Stimulated activated CD4-positive, alpha-beta T cell treated with anti-CD3 and anti-CD28 coated beads, Interleukin-4, amount 100 ng/mL, for 4 hours (primary cell): ENCODE measurements at places on chromosomes 11 and 22.

GRCh38 chr11:121494355-121495099, 41.8 kb upstream of the SORL1-AS1 start:
- peak; percentile 68 for DNase-seq

DNA sequence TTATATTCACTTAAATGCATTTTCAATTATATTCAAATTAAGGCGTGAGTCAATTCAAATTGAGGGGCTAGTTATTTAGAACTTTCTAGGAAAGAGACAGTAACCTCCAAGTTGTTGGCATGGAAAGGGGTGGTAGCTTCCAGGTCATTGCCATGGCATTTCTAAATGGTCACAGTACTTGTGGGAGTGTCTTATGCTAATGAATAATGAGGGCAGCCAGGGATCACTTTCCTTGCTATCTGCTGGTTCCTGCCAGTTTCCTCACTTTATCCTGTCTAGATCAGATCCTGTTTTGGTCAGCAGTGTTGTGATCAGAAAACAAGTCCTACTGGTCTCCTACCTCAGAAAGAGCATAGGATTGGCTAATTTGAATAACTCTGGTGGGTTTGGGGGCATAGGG, 21.8 kb upstream of the RNASEH2C start:
- DNase-seq = no peak

GRCh38 chr22:30185129-30185528, 61.4 kb downstream of the LIF start:
- DNase-seq = no peak

DNA sequence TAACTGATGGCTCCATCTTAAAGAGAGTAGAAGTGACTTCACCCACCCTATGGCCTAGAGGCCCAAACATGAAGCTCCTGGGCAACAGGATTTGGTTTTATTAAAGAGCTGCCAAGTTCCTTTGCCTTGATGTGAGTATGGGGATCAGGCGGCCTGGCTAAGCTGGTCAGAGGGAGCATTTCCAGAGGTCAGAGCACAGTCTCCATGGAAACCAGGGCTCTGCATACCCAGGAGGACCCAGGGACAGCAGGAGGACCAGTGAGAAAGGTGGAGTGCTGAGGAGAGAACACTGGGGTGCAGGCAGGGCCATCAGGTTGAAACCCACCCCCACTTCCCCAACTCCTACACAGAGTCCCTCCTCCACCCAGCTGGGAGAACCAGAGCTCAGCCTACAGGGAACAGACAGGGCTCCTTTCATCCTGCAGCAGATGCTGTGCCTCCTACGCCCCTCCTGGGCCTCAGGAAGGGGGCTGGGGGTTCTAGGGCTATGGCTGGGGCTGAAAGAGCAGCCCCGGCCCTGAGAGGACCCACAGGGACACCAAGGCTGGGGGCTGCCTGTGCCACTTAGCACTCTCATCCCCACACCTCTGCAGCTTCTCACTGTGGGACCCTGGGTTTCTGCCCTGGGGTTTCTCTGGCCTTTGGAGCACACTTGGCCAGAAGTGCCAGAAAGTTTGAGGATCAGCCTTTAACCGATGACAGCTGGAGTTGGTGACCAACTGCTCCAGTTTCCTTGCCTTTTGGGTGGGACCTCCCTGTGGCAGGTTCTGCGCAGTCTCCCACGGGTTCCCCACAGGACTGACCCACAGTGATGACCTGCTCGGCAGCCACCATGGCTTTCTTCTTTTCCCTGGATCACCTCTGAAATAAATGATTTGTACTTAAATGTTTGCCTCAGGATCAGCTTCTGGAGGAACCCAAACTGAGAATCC, 13.8 kb upstream of the P2RY6 start:
- no peak for DNase-seq

GRCh38 chr11:83691451-83691950, 405.3 kb upstream of the CCDC90B start:
- DNase-seq = no peak

GRCh38 chr11:19493446-19494213, 219.0 kb upstream of the NAV2 start:
- DNase-seq = no peak

GRCh38 chr11:61814247-61814957, 2.4 kb downstream of the FADS1 start:
- DNase-seq = no peak

DNA sequence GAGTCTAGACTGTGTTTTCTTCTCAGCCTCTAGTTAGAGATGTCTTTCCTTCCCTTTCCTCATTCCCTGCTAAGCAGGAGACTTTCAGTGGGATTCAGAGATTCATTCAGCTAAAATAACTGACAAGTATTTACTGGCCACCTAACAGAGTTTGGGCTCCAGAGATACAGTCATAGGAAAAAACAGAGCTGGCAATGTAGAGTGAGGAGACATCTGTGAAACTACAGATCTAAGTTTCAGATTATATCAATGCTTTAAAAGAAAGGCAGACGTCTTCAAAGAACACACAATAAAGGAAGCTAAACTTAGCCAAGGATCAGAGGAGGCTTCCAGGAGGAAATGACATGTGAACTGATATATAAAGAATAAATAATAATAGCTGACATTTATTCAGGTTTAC, 355.6 kb upstream of the DDI1 start:
- no peak for DNase-seq

GRCh38 chr11:64489831-64490441, 101.1 kb upstream of the SLC22A12 start:
- DNase-seq = peak; percentile 24

GRCh38 chr22:44179989-44180705, 578 bp upstream of the PARVG start:
- no peak for DNase-seq

- no peak for DNase-seq
Observed at GRCh38 chr22:18976197-18976751, 40.2 kb upstream of the PRODH start.

GRCh38 chr11:134939031-134939430, 527.0 kb upstream of the B3GAT1 start:
- no peak for DNase-seq

- no peak for DNase-seq
Observed at GRCh38 chr11:111384494-111384893, 5.4 kb upstream of the POU2AF1 start.

GRCh38 chr11:95674657-95675358, 114.8 kb downstream of the FAM76B start:
- DNase-seq = peak; percentile 38

DNA sequence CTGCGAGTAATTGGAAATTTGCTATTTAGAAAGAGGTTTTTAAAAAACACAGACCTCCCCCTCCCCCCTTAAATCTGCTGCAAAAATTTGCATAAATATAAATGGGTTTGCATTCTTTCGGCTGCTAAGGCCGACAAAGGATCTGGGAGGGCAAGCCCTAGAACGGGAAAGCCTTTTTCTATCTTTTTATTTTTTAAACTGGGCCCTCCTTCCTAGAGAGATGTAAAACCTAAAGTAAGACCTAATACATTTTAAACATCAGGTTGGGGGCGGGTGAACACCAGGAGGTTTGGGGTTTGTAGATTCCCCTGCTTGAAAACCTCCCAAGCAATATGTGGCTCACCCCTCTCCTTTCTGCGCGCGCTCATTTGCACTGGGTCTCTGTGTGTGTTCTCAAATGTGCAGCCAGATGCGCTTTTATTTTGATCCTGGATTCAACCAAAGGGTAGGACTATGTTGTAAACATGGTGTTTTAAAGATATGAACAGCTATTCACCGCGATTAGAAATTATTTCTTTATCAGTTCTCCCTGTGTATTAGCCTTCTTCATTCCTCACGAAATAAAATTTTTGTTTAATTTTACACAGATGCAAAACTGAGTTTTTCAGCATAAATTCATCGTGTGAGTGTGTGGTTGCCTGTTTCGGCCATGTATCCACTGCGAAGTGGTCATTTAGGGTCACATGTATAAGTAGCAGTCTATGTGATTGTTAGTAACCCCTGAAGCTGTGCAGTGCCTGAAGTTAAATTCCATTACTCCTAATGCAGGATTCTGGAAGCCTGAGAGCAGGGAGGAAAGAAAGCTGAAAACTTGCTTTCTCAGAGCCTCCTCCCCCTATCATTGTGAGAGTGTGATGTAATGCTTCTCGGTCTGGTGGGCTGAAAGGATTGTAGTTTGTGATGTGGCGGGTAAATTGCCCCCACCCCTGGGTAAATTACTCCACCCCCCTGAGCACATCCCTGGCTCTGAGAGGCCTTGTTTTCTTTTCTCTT, 988 bp downstream of the TNRC6B start:
- DNase-seq = no peak

GRCh38 chr22:24994070-24994763, 41.7 kb downstream of the KIAA1671 start:
- no peak for DNase-seq
